Stomach (tissue), 19 donors: ENCODE measurements at places on chromosomes 2 and 18.

DNA sequence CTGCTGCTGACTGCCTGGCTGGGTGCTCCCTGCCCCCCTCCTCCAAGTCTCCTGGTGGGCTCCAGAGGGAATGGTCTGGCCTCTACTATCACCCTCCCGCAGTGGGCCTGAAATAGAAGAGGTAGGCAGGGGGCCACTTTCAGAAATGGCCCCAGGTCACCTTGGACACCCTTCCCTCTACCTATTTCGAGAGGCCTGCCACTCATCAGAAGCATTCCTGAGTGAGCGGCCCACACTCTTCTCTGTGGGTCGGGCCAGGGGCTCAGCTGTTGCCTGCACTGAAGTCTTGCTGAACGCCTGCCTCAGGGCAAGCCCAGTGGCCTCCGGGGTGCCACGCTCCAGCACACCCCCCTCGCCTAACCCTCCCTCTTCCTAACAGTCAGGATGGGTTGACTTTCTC, 124.9 kb downstream of the TNS1 start:
- no peaks in the 10 kb centered on the region for H3K27me3 ChIP-seq
- H3K27ac ChIP-seq = no peak overlapping the region
- peaks cover 97% of the 10 kb centered on the region for H3K36me3 ChIP-seq
- no peak for DNase-seq
- no peaks in the 10 kb centered on the region for H3K4me1 ChIP-seq
- H3K4me3 ChIP-seq = no peak overlapping the region

GRCh38 chr18:73446502-73446901, 578.7 kb upstream of the NETO1 start:
- no peaks in the 10 kb centered on the region for H3K36me3 ChIP-seq
- no peaks in the 10 kb centered on the region for H3K4me1 ChIP-seq
- no peak for DNase-seq
- no peak overlapping the region for H3K27ac ChIP-seq

DNA sequence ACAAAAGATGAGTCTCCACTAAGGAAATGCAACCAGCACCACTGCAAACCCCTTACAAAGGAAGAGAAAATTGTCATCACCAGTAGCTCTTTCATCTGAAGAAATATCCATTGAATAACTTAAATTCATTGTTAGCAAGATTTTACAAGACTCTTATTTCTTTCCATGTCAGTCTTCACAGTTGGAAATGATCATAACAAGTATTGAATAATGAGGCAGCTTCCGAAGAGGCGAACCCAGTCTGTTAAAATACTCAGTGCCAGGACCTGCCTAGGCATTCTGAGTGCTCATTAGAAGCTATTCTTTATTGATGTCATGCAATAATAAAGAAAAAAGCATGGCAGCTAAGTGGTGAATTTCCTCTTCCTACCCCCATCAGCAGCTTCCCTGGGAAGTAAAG, 33.5 kb downstream of the NOSTRIN start:
- DNase-seq = no peak
- H3K4me1 ChIP-seq = no peaks in the 10 kb centered on the region
- no peaks in the 10 kb centered on the region for H3K27me3 ChIP-seq
- H3K36me3 ChIP-seq = peaks cover 60% of the 10 kb centered on the region
- no peak overlapping the region for H3K4me3 ChIP-seq

- DNase-seq = no peak
- peaks cover 8% of the 10 kb centered on the region for H3K36me3 ChIP-seq
- no peak overlapping the region for H3K27ac ChIP-seq
- H3K4me1 ChIP-seq = no peaks in the 10 kb centered on the region
- no peaks in the 10 kb centered on the region for H3K27me3 ChIP-seq
- H3K4me3 ChIP-seq = no peak overlapping the region
These were observed 130.6 kb upstream of the OTX1 start for GRCh38 chr2:62920070-62920469.

GRCh38 chr18:24502667-24503523, 42.5 kb downstream of the HRH4 start:
- peak; percentile 76 for DNase-seq
- H3K4me1 ChIP-seq = no peaks in the 10 kb centered on the region
- H3K36me3 ChIP-seq = no peaks in the 10 kb centered on the region
- no peak overlapping the region for H3K27ac ChIP-seq
- no peak overlapping the region for H3K4me3 ChIP-seq

GRCh38 chr2:95291222-95291621, 5.9 kb upstream of the KCNIP3 start:
- H3K36me3 ChIP-seq = peaks cover 40% of the 10 kb centered on the region
- no peak overlapping the region for H3K27ac ChIP-seq

- peaks cover 60% of the 10 kb centered on the region for H3K4me1 ChIP-seq
- peak overlapping the region; percentile 78 for H3K4me3 ChIP-seq
- H3K27ac ChIP-seq = peak overlapping the region; percentile 90
- H3K36me3 ChIP-seq = no peaks in the 10 kb centered on the region
- no peaks in the 10 kb centered on the region for H3K27me3 ChIP-seq
- DNase-seq = peak; percentile 61
These were observed 1.1 kb downstream of the HPCAL1 start for GRCh38 chr2:10303694-10304378.

- no peak overlapping the region for H3K27ac ChIP-seq
- H3K36me3 ChIP-seq = no peaks in the 10 kb centered on the region
- no peaks in the 10 kb centered on the region for H3K27me3 ChIP-seq
- DNase-seq = no peak
- H3K4me1 ChIP-seq = no peaks in the 10 kb centered on the region
These were observed 68.4 kb downstream of the NAB1 start for GRCh38 chr2:190717306-190717705.

- H3K27ac ChIP-seq = no peak overlapping the region
- H3K36me3 ChIP-seq = no peaks in the 10 kb centered on the region
- H3K4me1 ChIP-seq = peaks cover 7% of the 10 kb centered on the region
- no peak overlapping the region for H3K4me3 ChIP-seq
These were observed 13.5 kb downstream of the RASGRP3 start for GRCh38 chr2:33489835-33490431.

GRCh38 chr18:62371436-62371835, 46.3 kb downstream of the TNFRSF11A start:
- peaks cover 7% of the 10 kb centered on the region for H3K36me3 ChIP-seq
- no peaks in the 10 kb centered on the region for H3K27me3 ChIP-seq
- no peak overlapping the region for H3K27ac ChIP-seq
- DNase-seq = no peak
- no peak overlapping the region for H3K4me3 ChIP-seq
- no peaks in the 10 kb centered on the region for H3K4me1 ChIP-seq

DNA sequence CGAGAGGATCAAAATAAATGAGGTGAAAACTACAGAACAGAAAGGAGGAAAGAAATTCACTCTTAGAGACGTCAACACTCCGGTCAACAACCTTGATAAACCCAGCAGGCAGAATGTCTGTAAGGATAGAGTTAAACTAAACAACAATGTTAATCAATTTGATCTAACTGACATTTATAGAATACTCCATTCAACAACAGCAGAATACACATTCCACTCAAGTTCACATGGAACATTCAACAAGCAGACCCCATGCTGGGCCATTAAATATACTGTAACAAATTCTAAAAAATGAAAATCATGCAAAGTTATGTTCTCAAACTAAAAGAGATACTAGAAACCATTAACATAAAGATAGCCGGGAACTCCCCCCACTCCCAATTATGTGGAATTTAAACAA, 41.8 kb downstream of the FAM210A start:
- H3K36me3 ChIP-seq = peaks cover 4% of the 10 kb centered on the region
- H3K4me1 ChIP-seq = no peaks in the 10 kb centered on the region
- no peak overlapping the region for H3K4me3 ChIP-seq
- no peak for DNase-seq

DNA sequence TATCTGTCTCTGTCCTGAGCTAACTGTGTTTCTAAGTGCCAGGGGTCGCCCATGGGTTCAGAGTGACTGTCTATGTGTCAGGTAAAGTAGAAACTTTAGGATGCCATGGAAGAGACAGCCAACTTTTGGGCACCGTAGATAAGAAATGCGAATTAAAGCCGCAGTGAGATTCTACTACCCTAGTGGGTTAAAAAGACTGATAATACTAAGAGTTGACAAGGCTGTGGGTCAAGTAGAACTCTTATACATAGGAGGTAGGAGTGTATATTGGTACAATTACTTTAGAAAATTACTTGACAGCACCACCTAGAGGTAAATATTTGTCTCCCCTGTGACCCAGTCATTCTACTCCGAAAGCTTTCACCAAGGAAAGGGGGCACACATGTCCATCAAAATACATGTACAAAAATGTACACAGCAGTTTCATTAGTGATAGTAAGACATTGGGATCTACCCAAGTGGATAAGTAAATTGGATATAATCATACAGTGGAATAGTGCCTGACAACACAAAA, 371.3 kb downstream of the SLC4A3 start:
- no peak overlapping the region for H3K4me3 ChIP-seq
- H3K4me1 ChIP-seq = no peaks in the 10 kb centered on the region
- H3K27ac ChIP-seq = no peak overlapping the region
- no peak for DNase-seq

DNA sequence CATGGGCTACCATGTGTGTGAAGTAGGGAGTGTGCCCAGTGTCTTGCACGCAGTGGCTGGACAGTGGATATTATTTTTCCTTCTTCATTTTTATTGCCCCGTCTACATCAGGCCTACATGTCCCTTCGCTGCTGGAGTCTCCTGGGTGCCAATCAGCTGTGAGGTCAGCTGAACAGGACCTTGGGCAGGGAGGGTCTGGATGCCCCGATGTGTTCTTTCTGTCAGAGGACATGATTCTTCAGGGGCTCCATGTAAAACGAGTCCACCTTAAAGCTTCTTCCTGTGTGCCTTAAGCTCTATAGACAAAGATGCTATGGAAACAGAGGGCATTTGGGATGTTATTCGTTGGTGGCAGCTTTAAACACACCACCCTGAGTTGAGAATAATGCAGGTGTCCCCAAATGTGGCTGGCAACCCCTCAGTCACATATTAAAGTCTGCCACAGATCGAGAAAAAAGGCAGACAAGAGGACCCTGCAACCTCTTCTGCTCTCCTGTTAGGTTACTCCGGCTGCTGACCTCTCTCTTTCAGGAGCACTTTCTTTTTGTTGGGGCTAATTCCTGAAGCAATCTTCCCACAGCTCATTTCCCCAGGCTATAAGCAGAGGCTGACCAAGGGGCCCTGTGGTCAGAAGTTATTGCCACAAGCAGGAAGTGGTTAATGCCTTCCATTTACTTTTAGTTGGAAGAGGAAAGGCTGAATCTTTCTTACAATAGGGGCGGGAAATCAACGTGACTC, 20.0 kb downstream of the GREB1 start:
- H3K36me3 ChIP-seq = no peaks in the 10 kb centered on the region
- H3K4me3 ChIP-seq = no peak overlapping the region
- H3K27me3 ChIP-seq = no peaks in the 10 kb centered on the region
- no peaks in the 10 kb centered on the region for H3K4me1 ChIP-seq

GRCh38 chr18:24027156-24027827, 12.7 kb downstream of the TTC39C start:
- H3K27ac ChIP-seq = peak overlapping the region; percentile 58
- no peak overlapping the region for H3K4me3 ChIP-seq
- peaks cover 3% of the 10 kb centered on the region for H3K4me1 ChIP-seq
- peaks cover 13% of the 10 kb centered on the region for H3K36me3 ChIP-seq

DNA sequence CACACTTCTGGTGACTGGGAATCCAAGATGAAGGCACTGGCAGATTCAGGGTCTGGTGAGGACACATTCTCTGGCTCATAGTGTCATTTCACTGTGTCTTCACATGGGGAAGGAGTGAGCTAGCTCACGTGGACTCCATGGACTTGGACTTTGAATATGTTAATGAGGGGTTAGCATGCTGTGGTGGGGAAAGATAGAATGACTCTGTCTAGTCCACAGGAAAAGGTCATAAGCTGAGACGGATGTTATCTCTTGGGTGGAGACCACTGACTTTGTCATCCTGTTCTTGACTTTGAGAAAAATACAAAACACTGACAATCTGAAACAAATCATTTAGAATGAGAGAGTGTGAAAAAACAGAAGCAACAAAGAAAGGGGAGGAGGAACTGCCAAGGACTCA, 145.9 kb downstream of the PIK3C3 start:
- H3K27me3 ChIP-seq = no peaks in the 10 kb centered on the region

DNA sequence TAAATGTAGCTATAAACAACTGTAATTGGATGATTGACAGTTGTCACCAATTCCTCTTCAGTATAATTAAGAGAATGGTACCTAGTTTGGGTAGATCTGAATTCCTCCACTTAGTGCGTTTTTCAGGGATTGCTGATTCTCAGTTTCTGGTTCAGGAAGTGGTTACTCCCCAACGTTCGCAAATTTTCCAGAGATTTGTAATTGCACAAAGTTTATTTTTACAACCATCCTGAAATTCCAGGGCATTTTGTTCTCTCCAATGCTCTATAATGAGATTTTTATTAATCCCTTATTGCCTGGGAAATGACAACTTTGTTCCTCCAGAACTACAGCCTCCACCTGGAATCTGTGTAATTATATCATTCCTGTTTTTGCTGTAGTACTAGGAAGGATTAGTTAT, 710.6 kb upstream of the ZEB2 start:
- H3K4me1 ChIP-seq = no peaks in the 10 kb centered on the region
- DNase-seq = no peak
- no peak overlapping the region for H3K27ac ChIP-seq
- H3K27me3 ChIP-seq = no peaks in the 10 kb centered on the region
- no peak overlapping the region for H3K4me3 ChIP-seq

DNA sequence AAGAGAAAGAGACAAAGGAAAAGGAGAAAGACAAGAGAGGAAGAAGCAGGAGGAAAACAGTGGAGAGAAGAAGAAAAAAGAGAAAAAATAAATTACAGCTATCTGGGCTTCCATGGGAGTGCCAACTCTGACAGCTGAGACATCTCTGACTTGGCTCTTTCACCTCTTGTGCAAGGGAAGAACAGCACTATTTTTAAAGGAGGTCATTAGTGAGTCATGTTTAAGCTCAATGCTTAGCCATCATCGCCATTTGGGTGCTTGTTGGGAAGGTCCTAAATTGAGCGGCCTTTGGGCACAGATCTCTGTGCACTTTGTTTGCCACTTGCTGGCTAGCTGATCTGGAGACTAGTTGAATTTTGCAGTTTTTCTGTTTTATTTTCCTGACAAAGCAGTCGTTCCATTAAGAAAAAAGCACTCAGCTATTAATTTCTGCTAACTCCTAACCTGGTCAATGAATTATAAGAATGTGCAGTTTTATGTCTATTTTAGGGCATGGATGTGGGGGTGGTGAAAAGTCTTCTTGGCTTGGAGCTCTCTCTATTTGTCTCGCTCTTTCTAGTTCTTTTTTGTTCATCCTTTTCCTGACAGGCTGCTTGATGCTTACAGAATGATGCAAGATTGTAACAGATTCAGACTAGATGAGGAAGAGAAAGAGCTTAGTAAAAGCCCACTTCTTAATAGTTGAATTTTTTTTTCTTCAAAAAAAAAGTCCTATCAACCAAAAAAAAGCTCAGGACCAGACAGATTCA, 231.5 kb downstream of the SLC8A1 start:
- DNase-seq = peak; percentile 57
- H3K27ac ChIP-seq = peak overlapping the region; percentile 68
- no peaks in the 10 kb centered on the region for H3K4me1 ChIP-seq
- no peaks in the 10 kb centered on the region for H3K27me3 ChIP-seq
- H3K4me3 ChIP-seq = no peak overlapping the region
- no peaks in the 10 kb centered on the region for H3K36me3 ChIP-seq
